Sigmoid colon (tissue), 7 donors: ENCODE measurements at places on chromosomes 2 and 18. TPM values are rescaled to one million over a fixed set of nuclear protein-coding genes. Genes with fewer than 3 reads are reported as not detected.

DNA sequence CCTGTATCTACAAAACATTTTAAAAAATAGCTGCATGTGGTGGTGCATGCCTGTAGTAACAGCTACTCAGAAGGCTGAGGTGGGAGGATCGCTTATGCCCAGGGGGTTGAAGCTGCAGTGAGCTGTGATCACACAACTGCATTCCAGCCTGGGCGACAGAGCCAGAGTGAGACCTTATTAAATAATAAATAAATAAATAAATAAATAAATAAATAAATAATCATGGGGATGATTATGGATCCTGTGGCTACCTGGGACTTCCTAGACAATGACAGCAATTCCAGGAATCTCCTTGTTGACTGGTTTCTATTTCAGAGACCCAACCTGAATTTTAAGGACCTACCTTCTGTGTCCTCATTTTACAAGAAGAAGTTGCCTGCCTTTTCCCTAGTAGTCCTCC is 91.5 kb downstream of the KCTD18 start:
- DNase-seq: no peak
- H3K27ac ChIP-seq: no peak overlapping the region
- H3K4me1 ChIP-seq: no peaks in the 10 kb centered on the region
- H3K36me3 ChIP-seq: peaks cover 14% of the 10 kb centered on the region

SRD5A2 gene
- not detected for polyA plus RNA-seq

GRCh38 chr18:4293337-4293736 is 161.8 kb downstream of the DLGAP1 start:
- no peak overlapping the region for H3K4me3 ChIP-seq
- no peak overlapping the region for H3K27ac ChIP-seq
- H3K4me1 ChIP-seq: no peaks in the 10 kb centered on the region
- H3K36me3 ChIP-seq: no peaks in the 10 kb centered on the region
- no peak for DNase-seq
- H3K27me3 ChIP-seq: no peaks in the 10 kb centered on the region

GRCh38 chr2:762646-763045 is 85.4 kb upstream of the TMEM18 start:
- H3K27ac ChIP-seq: no peak overlapping the region
- no peaks in the 10 kb centered on the region for H3K27me3 ChIP-seq
- H3K4me3 ChIP-seq: no peak overlapping the region
- no peak for DNase-seq

MERTK gene
- polyA plus RNA-seq: 6.2 TPM

NR4A2 gene
- 1.8 TPM for polyA plus RNA-seq

DNA sequence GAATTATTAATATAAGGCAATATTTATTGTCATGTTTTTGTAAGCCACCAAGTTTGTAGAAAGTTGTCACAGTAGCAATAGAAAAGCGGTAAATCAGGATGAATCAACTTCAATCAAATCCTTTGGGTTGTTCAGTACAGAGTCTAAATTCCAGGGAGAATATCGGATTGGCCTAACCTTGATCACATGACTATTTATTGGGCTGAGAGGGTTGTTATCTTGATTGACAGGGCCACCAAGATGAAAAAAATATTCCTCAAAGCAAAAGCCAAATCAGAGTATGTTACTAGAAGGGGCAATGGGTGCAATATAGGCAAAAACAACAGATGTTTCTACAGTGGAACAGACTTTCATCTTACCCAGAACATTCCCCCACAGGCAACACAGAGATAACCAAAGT is 270.0 kb downstream of the METTL4 start:
- H3K36me3 ChIP-seq: no peaks in the 10 kb centered on the region
- H3K4me1 ChIP-seq: no peaks in the 10 kb centered on the region
- H3K27ac ChIP-seq: no peak overlapping the region
- H3K4me3 ChIP-seq: no peak overlapping the region
- DNase-seq: no peak

DNA sequence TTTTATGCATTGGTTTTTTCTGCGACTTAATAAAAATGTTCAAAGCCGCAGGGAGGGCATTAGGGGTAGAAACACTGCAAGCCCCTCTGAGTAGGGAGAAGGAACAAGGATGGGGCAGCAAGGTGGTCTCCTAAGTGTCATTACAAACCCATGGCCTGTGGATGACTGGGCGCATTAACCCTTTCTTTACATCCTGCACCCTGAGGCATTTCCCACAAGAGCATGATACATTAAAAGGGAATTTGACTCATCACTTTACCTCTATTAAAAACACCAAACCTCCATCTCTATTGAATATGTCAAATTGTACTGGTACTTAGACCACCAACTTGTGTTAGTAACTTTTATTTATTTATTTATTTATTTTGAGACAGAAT is 112.5 kb downstream of the VIT start:
- H3K36me3 ChIP-seq: no peaks in the 10 kb centered on the region
- no peak overlapping the region for H3K4me3 ChIP-seq
- no peak overlapping the region for H3K27ac ChIP-seq
- no peaks in the 10 kb centered on the region for H3K4me1 ChIP-seq

SEPTIN2 gene
- polyA plus RNA-seq: 166 TPM

DNA sequence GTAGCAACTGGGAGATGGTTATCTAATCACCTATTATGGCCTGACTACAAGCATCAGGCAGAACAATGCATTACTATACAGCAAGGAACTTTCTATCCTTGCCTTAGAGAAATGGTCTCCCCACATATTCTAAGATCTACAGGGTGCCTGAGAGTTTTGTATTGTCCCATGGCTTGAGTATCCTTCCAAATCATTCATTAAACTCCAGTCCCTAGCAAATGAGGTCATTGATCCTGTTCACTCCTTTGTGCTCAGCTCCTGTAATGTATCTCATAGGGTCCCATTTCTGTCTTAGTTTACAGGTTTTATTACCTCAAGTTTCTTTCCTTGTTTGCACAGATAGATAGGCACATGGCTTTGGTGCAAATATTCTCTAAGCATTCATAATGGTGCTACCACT is 9.0 kb downstream of the HNMT start:
- H3K36me3 ChIP-seq: peaks cover 15% of the 10 kb centered on the region
- H3K27me3 ChIP-seq: no peaks in the 10 kb centered on the region
- no peak for DNase-seq
- no peak overlapping the region for H3K27ac ChIP-seq

DNA sequence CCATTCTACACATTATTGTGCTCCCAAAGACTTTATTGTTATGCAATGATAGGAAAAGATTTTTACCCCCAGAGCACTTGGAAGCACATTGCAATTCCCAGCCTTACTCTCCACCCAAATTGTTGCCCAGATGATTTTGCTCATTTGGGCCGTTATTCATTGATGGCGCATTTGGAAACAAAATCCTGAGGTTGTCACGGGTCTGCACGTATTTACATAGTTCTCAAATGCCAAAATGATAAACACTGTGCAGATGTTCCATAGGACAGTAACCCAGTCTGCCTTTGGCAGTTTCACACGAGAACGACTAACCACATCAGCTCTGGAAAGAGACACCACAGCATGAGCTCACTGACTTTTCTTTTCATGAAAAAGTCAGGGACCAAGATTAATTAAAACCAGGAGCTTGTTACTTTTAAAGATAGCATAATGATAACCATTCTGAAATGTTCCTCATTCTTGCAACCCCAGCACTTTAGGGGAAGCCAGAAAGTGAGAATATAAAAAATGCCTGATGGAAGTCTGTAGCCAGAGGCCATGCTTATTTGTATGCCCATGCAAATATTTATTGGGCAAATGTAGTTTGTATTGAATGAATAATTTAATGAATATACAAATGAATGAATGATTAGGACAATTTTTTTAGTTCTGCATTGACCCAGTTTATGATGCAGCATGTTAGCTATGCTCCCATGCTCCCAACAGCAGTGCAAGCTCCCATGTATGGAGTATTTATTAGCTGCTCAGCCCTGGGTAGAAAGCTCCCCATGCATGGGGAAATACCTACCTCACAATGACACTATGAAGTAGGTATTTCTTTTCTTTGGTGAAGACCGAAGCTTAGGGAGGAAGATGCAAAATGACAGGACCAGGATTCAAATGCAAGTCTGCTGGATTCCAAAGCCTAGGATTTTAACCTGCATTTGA is 84.6 kb downstream of the MAIP1 start:
- peaks cover 11% of the 10 kb centered on the region for H3K4me1 ChIP-seq
- H3K36me3 ChIP-seq: no peaks in the 10 kb centered on the region
- H3K27ac ChIP-seq: no peak overlapping the region
- DNase-seq: no peak
- no peaks in the 10 kb centered on the region for H3K27me3 ChIP-seq
- H3K4me3 ChIP-seq: no peak overlapping the region

GRCh38 chr18:33745871-33746545 is 168.0 kb downstream of the ASXL3 start:
- H3K4me1 ChIP-seq: no peaks in the 10 kb centered on the region
- H3K27me3 ChIP-seq: no peaks in the 10 kb centered on the region
- H3K4me3 ChIP-seq: no peak overlapping the region
- peaks cover 3% of the 10 kb centered on the region for H3K36me3 ChIP-seq

DNA sequence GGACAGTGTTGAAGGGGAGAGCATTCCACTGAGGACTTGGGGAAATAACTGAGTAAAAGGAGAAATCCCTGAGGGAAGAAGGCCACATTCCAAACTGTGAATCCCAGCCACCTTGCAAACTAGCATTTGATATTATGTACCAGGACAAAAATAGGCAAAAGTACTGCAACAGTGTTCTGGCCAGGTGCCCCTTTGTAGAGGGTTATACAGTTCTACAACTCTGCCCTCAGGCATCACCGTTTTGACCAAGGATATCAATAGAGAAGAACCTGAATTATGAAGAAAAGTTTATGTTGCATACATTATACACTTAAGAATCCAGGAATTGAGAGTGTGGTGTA is 20.6 kb upstream of the CAVIN2 start:
- H3K36me3 ChIP-seq: no peaks in the 10 kb centered on the region
- H3K27me3 ChIP-seq: no peaks in the 10 kb centered on the region
- no peak for DNase-seq
- H3K4me1 ChIP-seq: peaks cover 58% of the 10 kb centered on the region

BIN1 gene
- polyA plus RNA-seq: 20.3 TPM

DNA sequence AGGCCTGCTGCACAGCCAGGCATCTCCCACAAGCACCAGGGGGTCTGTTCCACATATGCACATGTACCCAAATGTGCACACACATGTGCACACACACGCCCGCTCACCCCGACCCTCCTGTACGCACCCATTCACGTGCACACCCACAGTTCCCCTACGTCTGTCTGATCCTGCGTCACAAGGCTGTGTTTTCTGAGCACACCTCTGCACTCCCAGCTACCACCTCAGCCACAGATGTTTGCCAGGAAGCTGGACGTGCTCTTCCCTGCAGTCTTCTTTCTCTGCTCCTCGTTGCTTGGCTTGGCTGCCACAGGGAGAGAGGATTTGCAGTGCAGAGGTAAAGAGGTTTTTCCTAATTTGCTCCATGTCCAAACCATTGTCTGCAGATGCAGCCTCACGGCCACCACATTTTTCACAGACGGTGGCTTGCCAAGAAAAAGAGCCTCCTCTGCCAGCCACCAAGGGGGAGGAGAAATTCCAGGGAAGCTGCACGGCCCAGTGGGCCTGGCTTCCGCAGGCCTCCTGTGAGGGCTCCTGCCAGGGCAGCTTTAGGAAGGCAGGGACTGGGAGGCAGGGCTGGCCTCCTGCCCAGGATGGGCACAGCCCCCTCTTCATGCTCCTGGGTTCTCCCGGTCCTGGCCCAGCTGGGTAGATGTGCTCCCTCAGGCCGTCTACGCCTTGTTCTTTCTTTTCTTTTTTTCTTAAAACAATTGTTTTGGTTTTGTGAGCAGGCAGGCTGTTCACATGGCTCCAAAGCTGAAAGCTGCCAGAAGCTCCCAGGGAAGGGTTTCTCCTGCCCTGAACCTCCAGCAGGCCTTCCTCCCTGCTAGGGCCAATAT is 29.3 kb upstream of the HS6ST1 start:
- peak overlapping the region; percentile 80 for H3K27ac ChIP-seq
- H3K4me3 ChIP-seq: no peak overlapping the region
- H3K27me3 ChIP-seq: no peaks in the 10 kb centered on the region
- DNase-seq: peak; percentile 91
- peaks cover 29% of the 10 kb centered on the region for H3K4me1 ChIP-seq

DNA sequence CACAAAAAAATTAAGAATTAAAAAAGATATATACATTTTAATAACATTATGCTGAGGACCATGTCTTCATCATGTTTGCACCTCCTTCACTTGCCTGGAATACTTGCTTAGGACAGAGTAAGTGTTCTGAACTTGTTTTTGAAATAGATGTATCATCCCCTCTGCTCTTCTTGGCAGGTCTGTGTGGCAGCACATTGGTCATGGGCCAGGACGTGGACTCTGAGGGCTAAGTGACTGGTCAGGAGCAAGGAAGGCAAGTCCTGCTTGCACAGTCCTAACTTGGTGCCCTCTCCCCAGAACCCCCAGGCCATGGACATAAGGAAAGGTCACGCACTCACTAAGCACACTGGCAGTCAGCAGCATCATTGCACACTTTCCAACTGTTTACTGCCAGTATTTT is 95.8 kb downstream of the PTPRM start:
- H3K36me3 ChIP-seq: no peaks in the 10 kb centered on the region
- H3K27me3 ChIP-seq: no peaks in the 10 kb centered on the region
- no peaks in the 10 kb centered on the region for H3K4me1 ChIP-seq
- no peak overlapping the region for H3K27ac ChIP-seq
- no peak for DNase-seq
- no peak overlapping the region for H3K4me3 ChIP-seq

GRCh38 chr2:141497272-141497671 is 633.5 kb downstream of the LRP1B start:
- H3K36me3 ChIP-seq: no peaks in the 10 kb centered on the region
- no peak overlapping the region for H3K27ac ChIP-seq
- DNase-seq: no peak
- H3K27me3 ChIP-seq: no peaks in the 10 kb centered on the region
- no peak overlapping the region for H3K4me3 ChIP-seq

SRSF7 gene
- 78.6 TPM for polyA plus RNA-seq

DNA sequence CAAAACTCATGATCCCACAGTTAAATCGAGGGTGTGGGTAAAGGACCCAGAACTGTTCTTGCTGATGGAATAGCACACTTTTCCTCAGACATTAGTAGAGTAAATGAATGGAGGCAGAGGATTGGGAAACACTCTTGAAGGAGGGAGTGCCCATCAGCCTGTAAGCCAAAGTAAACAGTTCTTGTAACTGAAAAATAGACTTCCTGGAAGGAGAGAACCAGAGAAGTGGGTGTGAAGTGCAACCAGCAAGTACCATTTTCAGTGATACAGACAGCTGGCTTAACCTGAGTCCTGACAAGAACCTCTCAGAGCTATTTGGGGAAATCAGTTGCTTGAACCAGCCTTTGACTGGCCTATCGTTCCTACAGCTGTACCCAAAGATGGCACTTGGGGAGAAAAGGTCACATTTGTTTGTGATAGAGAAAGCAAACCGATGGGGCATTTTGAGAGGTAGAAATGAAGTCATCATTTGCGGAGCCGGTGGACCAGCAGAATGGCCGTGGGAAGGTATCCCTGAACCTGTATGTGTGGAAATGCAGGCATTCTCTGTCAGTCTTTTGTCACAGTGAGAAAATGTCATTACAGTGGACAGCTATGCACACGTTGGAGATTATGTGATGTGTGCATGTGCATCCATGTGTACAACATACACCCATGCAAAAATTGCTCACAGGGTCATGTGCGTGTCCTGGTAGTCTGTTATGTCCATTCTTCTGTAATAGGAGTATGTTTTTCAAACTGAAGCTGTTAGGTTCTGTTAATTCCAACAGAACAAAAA is 17.8 kb downstream of the CRIM1 start:
- DNase-seq: no peak
- H3K4me1 ChIP-seq: peaks cover 84% of the 10 kb centered on the region
- no peaks in the 10 kb centered on the region for H3K36me3 ChIP-seq
- no peak overlapping the region for H3K4me3 ChIP-seq

HOXD10 gene
- polyA plus RNA-seq: 0.23 TPM

GRCh38 chr2:66869076-66869475 is 434.2 kb downstream of the MEIS1 start:
- no peak overlapping the region for H3K4me3 ChIP-seq
- H3K27ac ChIP-seq: no peak overlapping the region
- peaks cover 23% of the 10 kb centered on the region for H3K4me1 ChIP-seq
- no peaks in the 10 kb centered on the region for H3K36me3 ChIP-seq
